ENCODE measurements at places on chromosomes 11 and 22.
A peak's percentile ranks its signal among the peaks of the same experiment; 100 is the strongest.

DNA sequence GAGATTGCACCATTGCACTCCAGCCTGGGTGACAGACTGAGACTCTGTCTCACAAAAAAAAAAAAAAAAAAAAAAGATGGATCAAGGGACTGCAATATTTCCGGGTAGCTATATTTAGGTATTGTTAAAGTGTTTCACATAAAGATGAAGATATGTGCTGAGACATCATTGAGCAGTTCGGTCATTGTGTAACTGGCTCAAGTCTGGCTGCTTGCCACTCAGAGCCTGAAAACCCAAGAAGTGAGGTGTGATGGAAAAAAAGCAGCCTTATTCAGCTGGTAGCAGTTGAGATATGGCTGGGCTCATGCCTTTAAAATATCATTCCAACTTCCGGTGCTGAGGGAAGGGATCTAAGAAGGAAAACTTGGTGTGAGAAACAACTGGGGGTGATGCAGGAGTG lies 46.9 kb downstream of the LUZP2 start:
- no peak for DNase-seq

GRCh38 chr22:45163099-45163450 lies 650 bp upstream of the NUP50 start:
- peak; percentile 31 for DNase-seq

DNA sequence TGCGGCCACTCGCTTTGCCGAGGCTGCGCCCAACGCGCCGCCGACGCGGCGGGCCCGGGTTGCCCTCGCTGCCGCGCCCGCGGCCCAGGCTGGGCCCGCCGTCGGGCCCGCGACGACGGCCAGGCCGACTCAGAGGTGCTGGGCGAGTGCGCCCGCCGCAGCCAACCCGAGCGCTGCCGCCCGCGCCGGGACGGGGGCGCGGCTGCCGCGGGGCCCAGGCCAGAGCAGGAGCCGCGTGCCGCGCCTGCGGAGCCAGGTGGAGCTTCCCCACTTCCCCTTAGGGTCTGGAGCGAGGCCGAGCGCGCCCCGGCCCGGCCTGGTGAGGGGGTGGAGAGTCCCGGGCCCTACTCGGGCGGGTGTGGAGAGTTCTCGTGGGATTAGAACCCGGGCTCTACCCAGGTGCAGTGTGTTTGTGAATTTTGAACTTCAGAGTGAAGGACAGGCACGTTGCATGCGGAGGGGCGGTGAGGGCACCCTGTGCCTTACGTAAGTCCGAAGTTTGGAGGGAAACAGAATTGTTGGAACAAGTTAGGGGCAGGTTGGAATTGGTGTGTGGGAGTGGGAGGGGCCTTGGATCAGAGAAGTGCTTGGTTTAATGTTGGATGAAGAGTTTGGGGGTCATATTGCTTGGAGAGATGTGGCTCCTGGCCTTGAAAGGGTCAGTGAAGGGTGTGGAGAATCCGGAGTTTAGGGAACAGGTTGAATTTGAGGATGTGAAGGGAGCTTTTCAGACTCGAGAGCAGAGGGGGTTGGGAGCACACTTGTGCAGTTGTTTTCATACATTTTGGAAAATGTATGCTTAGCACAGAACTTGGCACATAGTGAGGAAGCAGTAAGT lies 697 bp downstream of the RNF169 start:
- DNase-seq: peak; percentile 59

GRCh38 chr22:49016909-49017481 lies 810.7 kb downstream of the BRD1 start:
- DNase-seq: no peak

DNA sequence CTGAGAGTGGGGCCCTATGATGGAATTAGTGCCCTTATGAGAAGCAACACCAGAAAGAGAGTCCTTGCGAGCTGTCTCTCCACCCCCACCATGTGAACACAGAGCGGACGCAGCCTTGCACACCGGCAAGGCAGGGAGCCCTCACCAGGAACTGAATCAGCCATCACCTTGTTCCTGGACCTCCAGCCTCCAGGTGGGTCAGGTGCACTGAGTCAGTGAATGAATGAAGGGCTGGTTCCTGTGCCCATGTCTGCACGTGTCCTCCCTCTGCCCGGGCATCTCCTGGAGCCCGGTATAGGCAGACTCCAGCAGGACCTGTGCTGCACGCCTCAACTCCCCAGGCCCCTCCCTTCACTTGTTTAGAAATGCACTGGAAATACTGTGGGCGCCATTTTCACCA lies 54.9 kb downstream of the LINC01488 start:
- DNase-seq: no peak

- DNase-seq: no peak
Measured at GRCh38 chr11:7522121-7522520, 8.3 kb downstream of the PPFIBP2 start.

DNA sequence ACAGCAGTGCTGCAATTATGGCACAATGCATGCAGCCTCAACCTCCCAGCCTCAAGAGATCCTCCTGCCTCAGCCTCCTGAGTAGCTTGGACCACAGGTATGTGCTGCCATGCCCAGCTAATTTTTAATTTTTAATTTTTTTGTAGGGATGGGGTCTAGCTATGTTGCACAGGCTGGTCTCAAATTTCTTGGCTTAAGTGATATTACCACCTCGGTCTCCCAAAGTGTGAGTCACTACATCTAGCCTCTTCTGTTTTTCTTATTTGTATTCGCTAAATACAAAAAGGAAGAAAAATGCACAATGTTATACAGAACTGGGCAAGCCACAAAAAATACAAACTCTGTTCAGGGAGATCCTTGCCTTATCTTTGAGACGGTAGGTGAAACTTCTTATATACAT lies 62.1 kb downstream of the DDI1 start:
- no peak for DNase-seq

GRCh38 chr22:27370269-27370668 lies 431.3 kb downstream of the MN1 start:
- peak; percentile 18 for DNase-seq

DNA sequence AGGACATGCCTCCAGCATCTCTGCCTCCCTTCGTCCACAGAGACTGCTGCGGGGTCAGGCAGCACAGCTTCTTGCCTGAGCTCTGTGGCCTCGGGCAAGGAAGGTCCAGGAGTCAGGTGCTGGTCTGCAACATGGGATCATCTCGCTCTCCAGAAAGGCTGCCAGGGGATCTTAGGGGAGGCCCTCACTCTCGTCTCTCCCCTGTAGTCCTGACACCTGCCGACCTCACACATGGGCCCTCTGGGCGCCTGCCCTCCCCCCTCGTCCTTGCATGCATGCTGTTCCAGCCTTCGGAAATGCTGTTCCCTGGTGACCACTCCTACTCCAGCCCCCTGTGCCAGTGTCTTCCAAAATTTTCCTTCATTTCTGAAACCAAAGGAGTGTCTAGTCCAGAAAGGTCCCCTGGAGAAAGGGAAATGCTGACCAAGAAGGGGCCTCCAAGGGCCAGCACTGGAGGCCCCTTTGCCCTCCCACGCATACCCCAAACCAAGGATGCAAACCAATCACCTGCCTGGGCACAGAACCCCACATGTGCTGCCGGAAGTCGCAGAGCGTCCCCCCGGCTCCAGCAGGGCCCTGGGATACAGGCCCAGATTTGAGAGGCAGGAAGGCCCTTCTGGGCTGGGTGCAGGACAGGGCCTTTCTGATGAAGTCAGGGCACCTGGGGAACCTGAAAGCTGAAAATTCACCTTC lies 41.0 kb downstream of the IGF2 start:
- no peak for DNase-seq

- DNase-seq: no peak
Measured at GRCh38 chr11:76788661-76789442, 5.7 kb downstream of the TSKU start.

- no peak for DNase-seq
Measured at GRCh38 chr22:29479417-29480261, at the start of gene NEFH. TSS of gene NEFH (plus strand) at chr22:29480218. CDS start at chr22:29480263, 45 bp downstream.

GRCh38 chr11:86204356-86204755 lies 40.2 kb upstream of the EED start:
- no peak for DNase-seq

DNA sequence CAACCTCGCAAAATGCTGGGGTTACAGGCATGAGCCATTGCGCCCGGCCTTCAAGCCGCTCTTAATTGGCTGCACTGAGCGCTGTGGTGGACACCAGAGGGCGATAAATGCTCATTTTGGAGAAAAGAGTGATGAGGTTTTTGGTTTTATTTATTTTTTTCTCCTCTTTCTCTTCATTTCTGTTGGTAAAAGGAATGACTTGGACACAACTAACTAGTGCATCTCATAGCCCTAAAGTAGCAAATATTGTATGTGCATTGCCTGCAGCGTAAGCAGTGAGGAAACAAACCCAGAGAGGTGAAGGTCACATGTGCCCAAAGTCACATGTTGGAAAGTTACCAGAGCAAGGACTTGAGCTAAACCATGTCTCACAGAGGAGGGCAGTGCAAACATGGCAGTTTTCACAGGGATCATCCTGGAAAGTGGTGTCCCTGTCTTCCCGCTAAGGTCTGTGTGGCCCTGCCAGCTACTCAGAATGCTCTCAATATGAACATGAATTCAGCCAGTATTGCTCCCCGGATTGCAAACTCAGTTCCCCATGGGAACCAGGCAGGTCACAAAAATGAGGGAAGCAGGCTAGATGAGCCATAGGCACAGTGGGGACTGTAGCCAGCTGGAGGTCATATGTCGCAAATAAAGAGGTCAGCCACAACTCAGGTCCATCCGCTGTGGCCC lies 8.6 kb upstream of the CD82 start:
- DNase-seq: peak; percentile 77

DNA sequence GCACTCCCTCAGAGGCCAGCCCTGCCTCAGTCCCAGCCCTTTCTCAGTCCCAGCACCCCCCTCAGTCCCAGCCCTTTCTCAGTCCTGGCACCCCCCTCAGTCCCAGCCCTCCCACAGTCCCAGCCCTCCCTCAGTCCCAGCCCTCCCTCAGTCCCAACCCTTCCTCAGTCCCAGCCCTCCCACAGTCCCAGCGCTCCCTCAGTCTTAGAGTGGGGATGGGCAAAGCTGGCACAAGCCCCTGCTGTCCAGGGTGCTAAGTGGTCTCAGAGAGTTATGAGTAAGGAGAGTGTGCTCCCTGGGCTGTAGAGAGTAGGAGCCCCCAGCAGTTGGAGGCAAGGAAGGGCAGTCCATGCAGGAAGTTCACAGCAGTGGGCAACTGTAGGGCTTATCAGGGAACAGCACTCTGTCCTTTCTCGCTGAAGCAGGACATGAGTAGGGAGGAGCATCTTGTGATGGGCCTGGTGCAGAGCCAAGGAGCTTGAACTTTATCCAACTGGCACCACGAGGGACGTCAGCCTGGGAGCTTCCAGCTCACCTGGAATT lies 51.4 kb upstream of the CRYBB3 start:
- DNase-seq: no peak

DNA sequence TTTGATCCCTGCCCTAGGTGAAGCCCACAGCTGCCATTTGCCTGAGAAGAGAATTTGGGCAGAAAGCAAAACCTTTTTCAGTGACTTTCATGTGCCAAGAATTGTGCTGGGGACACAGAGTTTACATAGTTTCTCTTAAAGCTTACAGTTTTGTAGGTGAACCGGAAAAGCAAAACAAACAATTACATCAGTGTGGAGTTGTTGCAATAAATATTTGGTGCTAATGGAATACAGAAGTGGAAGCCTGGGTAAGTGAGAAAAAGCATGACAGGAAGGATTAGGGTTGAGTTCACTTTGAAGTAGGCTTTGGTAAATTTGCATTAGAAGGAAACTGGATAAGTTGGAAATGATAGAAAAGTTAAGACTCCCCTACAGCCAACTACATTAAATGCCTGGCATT lies 82.7 kb downstream of the RASSF10 start:
- no peak for DNase-seq

DNA sequence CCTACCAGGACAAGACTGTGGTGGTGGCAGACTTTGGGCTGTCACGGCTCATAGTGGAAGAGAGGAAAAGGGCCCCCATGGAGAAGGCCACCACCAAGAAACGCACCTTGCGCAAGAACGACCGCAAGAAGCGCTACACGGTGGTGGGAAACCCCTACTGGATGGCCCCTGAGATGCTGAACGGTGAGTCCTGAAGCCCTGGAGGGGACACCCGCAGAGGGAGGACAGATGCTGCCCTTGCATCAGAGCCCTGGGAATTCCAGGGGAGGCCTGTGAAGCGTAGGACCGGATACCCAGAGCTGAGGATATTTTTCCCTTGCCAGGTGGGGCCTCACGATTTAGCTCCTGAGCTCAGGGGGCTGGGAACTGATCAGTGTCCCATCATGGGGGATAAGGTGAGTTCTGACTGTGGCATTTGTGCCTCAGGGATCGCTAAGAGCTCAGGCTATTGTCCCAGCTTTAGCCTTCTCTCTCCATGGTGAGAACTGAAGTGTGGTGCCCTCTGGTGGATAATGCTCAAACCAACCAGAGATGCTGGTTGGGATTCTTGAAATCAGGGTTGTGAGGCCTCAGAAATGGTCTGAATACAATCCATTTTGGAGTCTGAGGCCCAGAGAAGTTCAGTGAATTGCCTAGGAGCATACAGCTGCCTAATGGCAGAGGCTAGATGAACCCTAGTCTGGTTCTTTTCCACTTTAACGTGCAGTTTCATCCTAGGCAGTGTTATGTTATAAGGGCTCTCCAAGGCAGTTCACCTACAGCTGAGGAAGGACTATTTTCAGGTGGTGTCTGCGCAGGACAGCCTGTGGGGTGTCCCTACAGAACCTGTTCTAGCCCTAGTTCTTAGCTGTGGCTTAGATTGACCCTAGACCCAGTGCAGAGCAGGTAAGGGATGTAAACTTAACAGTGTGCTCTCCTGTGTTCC lies 19.5 kb downstream of the PIK3IP1 start:
- DNase-seq: peak; percentile 62

GRCh38 chr11:35111161-35112055 lies 27.6 kb upstream of the CD44 start:
- DNase-seq: no peak

DNA sequence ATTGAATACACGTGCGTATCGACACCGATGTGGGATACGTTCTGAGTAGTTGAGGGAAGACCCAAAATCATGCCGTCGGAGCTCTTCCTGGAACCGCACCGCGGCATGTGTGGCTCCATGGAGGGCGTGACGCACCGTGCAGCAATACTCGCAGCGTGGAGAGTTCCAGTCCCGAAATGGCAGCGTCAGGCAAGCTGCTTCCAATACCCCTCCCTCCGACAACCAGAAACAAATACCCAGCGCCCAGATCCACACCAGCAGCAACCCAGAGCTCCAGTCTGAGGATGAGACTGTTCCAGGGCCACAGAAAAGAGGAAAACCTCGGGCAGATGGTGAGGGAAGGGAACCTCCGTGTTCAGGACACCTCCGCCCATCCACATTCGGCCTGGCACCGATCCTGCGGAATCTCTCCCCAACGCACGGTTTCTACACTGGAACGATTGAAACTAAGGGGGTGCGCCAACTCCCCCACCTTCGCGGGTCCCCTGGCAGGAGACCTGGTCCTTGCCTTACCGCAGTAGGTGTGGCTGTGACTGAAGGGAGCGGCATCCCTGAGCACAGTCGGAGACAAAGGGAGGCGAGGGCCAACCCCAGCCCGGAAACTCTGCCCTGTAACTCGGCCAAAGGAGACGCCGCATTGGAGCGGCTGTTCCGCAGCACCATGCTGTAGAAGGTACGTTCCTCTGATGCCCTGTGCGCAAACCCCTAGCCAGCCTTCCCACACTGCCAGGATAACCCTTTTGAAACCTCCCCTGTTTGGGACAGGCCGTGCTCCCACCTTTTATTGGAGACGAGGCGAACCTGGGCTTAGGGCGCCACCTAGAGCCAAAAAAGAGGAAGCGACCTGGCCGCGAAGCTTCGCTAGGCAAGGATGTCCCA lies 28.2 kb downstream of the DBX1 start:
- peak; percentile 64 for DNase-seq

GRCh38 chr11:115385226-115385625 lies 119.0 kb downstream of the CADM1 start:
- DNase-seq: no peak
